SJSA1 (cell line): ENCODE measurements at places on chromosomes 5 and 9.

DNA sequence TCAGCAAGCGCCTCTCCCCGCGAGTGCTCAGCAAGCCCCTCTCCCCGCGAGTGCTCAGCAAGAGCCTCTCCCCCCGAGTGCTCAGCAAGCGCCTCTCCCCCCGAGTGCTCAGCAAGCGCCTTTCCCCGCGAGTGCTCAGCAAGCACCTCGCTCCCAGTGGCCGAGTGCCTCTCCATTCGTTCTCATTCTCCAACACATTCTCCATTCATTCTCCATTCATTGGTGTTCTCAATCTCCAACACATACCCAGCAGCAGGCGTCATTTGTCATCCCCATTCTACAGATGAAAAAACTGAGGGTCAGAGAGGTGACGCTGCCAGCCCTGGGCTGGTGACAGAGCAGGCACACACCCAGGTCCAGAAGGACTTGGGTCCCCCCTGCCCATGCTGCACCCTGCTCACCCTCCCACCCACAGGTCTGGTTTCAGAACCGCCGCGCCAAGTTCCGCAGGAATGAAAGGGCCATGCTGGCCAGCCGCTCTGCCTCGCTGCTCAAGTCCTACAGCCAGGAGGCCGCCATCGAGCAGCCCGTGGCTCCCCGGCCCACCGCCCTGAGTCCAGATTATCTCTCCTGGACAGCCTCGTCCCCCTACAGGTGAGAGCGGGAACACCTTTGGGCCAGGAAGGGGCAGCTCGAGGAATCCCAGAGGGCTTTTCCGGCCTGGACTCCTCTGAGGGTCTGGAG is 32.5 kb downstream of the PTGES start:
- DNase-seq, result no peak

DNA sequence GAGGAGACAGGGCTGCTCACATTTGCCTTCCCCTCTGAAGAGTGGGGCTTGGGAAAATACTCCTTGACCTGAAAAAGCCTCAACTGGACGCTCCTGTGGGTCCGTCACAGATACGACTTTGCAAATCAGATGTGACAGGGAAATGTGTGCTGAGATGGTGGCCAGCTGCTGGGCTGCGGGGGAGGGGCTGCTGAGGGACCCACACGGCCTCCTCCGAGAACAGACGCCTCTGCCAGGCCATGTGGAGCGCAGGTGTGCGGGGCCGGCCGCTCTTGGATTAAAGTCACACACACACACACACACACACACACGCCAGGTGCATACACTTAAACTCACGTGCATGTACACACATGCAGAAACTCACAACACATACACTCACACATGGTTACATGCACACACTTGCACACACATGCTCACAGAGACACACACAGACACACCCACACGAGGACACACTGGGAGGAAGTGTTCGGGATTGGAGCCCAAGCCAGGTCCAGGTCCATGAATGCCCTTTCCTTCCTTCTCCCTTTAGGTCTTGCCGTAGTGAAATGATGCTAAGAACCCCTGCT is 167.4 kb downstream of the GAPVD1 start:
- DNase-seq, result no peak

DNA sequence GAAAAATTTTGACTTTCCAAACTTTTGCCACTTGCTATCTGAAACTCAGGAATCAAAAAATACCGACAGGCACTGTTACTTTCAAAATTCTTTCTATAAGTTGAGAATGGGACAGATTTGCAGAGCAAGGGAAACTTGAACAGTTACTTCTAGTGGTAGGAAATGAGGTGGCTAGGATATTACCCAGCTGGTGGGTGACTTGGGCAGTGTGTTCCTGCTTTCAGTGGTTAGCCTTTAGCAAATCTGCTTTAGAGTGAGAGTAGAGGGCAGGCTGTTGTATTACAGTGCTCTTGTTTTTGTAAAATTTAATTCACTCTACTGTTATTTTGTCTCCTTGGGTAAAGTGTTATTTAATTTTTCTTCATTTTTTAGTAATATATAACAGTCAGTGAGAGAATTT is 40.2 kb upstream of the ROPN1L start:
- DNase-seq, result no peak

- peak; percentile 90 for DNase-seq
Measured at GRCh38 chr9:124810663-124811355, 33.9 kb downstream of the OLFML2A start.

GRCh38 chr5:84361572-84361971 is 23.1 kb downstream of the EDIL3 start:
- DNase-seq, result no peak

- DNase-seq, result no peak
Measured at GRCh38 chr5:111223101-111223786, 940 bp upstream of the CAMK4 start.

GRCh38 chr5:173924899-173925298 is 36.8 kb downstream of the CPEB4 start:
- DNase-seq, result no peak

GRCh38 chr5:133977161-133977787 is 8.8 kb upstream of the C5orf15 start:
- DNase-seq, result no peak

DNA sequence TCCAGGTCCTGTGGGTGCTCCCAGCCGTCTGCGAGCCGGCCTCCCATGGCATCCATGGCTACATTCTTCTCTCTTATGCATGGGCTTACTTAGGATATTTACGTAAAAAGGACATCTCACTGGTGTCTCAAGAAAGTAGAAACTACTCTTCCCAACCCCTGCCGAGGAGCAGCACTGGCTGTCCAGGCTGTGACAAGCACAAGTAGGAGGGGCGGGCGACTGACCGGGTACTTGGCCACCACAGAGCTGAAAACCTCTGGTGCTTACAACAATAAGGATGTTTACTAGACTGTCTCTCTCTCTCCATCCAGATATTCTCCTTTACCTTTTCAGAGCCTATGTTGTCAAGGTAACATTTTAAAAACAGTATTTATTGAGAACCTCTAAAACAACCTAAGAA is 56.3 kb upstream of the TBC1D9B start:
- DNase-seq, result no peak

GRCh38 chr5:111066261-111066938 is 5.1 kb upstream of the TSLP start:
- DNase-seq, result no peak

DNA sequence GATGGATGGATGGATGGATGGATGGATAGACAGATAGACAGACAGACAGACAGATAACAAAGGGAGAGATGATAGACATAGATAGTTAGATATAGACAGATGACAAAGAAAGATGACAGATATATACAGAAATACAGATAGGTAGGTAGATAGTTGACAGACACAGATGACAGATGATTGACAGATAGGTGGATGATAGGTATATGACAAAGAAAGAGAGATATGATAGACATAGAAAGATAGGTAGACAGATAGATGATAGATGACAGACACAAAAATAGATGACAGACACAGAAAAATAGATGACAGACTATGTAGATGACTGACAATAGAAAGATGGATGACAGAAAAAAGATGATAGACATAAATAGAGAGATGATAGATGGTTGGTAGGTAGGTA is 200.0 kb upstream of the TAS2R1 start:
- no peak for DNase-seq

GRCh38 chr5:67879620-67880510 is 335.7 kb upstream of the PIK3R1 start:
- no peak for DNase-seq

GRCh38 chr9:88182501-88182900 is 44.2 kb upstream of the SPATA31C2 start:
- peak; percentile 4 for DNase-seq

DNA sequence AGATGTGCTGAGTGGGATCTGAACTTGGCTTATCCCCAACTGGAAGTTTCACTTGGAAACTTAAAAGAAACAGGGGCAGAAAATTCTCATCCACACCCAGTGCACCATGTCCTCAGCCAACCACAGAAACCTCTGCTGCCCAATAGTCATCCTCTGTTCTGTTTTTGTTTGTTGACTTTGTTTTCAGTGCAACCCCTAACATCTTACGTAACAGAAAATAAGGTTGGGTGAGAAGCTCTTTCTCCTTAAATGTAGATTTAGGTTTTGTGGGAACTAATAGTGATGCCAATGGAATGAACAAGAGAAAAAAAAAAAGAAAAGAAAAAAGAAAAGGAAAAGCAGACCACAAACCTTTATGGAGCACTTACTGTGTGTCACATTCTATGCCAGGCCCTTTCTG is 262.8 kb downstream of the PAPPA start:
- no peak for DNase-seq

DNA sequence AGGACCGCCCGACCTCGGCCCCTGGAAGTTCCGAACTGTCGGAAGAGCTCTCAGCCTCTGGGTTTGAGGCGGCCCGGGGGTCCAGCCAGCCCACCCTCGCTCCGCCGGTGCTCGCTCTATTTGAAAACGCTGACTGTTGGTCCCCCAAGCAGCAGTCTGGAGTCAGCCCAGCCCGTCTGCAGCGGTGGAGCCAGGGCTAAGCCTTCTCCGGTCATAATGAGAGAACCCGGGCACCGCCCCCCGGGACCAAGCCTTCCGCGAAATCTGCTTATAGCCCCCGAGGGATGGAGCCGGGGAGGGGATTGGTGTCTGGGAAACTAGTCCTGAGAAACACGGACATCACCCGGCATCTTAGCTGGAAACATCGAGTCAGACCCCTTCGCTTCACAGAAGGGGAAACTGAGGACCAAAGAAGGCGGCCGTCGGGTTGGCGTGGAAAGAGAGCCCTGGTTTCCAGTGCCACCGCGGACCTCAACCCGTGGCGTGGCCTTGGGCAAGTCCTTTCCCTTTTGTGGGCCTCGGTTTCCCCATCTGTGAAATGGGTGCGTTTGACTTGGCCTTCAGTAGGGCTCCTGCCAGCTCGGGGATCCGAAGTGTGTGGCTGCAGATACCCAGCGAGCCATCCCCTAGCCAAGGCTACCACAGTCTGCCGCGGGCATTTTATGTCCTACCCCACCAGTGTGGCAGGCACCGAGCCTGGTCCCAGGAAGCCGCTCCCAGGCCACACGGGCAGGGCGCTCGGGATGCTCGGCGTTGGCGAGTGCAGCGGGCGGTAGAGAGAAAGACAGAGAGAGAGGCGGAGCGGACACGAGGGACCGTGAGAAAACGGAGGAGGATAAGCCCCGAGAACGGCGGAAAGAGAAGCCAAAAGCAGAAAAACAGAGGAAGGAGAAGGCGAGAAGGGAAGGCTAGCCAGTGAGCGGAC is 857 bp downstream of the ADAM19 start:
- DNase-seq, result no peak

GRCh38 chr9:104227108-104227507 is 133.0 kb downstream of the SMC2 start:
- DNase-seq, result no peak

DNA sequence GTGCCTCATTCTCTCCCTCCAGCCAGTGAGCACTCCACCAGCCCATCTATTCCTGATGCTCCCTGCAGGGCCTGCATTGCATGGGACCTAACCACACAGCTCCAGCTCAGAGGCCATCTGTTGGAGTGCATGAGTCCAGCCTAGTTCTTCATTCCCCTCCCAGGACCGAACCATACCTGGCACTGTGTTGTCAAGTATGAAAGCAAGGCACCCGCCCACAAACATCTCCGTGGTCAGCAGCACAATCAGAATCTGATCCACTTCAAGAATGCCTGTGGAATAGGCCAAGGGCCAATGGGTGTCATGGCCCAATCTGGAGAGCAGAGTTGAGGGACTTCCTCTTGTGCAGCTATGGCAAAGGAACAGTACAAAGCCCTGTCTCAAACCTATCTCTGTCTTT is 5.9 kb downstream of the SLC23A1 start:
- no peak for DNase-seq

GRCh38 chr5:175847503-175847902 is 23.9 kb upstream of the CPLX2 start:
- DNase-seq, result peak; percentile 18

GRCh38 chr9:2465516-2465915 is 156.1 kb upstream of the VLDLR start:
- DNase-seq, result no peak

GRCh38 chr5:62002436-62002835 is 303.6 kb upstream of the KIF2A start:
- no peak for DNase-seq

DNA sequence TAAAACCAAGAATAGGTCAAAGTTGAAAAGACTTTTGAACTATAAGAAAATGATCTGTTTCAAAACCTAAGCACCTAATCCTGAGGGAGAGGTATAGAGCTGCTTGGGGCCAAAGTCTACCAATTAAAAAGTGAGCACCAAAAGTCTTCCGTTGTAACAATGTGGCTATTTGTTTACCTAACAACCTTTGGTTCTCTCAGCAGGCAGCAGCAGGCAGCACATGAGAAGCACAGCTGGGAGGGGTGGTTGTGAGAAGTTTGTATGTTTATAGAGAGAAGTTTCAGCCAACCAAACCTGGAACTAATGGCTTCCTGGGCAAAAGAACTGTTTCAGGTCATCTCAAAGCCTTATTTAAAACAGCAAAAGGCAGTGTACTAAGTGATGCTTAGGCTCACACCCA is 59.8 kb upstream of the TBC1D9B start:
- no peak for DNase-seq

DNA sequence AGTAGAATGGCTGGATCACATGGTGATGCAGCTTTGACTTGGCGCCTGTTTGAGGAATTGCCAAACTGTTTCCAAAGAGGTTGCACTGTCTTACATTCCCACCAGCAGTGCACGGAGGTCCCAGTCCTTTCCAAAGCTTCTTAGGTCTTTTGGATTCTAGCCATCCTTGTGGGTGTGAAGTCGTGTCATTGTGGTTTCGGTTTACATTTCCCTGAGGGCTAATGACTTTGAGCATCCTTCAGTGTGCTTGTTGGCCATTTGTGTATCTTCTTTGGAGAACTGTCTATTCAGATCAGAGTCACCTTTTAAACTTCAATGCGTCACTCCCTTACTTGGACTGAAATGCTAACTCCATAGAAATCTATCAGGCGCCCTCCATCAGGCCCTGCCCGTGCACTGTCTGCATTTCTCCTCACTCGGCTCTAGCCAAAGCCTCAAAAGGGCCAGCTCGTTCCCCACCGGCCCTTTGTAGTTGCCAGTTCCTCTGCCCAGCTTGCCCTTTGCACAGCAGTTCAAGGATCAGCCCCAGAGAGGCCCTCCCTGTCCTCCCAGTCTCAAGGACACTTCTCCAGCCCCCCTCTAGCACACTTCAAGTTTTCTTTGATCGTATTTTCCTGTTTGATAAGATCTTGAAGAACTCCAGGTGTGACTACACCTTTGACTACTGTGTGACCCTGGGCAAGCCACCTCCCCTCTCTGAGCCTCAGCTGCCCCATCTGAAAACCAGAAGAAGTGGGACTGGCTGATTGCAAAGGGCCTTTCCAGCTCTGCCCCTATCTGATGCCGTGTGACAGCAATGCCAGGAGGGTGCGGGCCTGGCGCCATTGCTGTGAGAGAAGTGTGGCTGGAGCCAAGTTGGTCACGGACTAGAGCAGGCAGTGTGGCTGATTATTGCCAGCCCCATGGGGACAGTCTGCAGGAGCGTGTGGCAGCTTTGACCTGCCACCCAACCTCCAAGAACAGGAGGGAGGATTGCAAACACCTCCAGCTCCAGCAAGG is 5.6 kb downstream of the HRH2 start:
- DNase-seq, result no peak

- no peak for DNase-seq
Measured at GRCh38 chr5:157280927-157281326, 15.0 kb downstream of the CYFIP2 start.

GRCh38 chr9:83144492-83144891 is 81.5 kb upstream of the RASEF start:
- DNase-seq, result no peak
